ENCODE measurements at places on chromosomes 2 and 18.

- peak; percentile 87 for DNase-seq
Observed at GRCh38 chr2:240640939-240641338, 15.7 kb downstream of the GPR35 start.

- DNase-seq: no peak
Observed at GRCh38 chr2:199819746-199820145, 31.2 kb downstream of the FTCDNL1 start.

DNA sequence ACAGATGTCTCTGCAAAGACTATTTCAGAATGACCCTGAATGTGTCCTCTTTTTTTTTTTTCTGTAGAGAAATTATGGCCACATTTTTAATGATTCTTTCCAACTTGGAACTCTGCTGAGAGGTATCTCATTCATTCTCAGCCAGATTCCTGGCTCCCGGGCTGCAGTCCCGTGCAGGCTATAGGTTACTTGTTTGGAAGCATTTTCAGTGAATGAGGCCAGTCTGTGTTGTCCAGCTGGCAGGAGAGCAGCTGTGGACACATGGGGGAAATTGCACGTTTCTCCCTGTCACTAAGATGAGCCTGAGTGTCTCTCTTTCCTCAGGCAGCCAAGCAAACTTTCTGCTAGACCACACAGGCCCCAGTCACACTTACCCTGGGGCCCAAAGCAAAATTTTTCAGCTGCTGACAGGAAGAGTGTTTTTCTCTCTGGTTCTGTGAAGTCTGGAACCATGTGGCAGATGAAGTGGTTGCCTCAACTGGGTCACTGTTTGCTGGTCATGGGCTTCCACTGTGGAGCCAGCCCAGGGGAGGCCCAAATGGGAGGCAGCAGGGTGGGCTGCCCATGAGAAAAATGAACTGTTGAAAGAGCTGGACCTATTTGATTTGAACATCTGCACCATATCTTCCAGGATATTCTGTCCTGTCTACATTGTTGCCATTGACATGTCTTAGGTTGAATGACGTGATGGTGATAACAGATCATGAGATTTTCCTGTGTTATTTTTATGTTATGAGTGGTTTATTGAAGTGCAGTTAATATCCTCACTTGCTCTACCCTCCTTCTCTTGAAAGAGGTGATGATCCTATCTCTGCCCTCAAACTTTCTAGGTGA, 431.2 kb downstream of the LPIN1 start:
- no peak for DNase-seq

GRCh38 chr2:46074501-46074900, 222.7 kb upstream of the EPAS1 start:
- no peak for DNase-seq

DNA sequence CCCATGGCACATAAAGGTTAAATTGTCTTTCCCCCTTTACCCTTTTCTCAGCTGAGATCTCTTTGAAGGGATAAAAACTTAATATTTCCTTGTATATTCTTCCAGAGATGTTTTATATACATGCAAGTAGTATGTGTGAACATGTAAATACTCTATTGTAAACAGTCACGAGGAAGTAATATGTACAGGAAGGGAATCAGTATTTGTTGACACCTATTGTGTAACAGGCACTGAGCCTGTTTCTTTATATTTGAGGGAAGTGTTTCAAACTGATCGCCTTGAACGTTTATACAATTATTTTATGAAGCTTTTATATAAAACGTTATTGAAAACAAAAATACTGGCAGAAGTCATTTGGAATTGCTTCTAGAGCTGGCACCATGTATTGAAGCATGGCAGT, 13.2 kb downstream of the RALBP1 start:
- no peak for DNase-seq

- no peak for DNase-seq
Observed at GRCh38 chr2:196284144-196284844, 112.9 kb upstream of the STK17B start.

GRCh38 chr18:76401498-76401897, 93.5 kb downstream of the ZNF516 start:
- DNase-seq: no peak

- DNase-seq: no peak
Observed at GRCh38 chr2:196743165-196743564, 56.3 kb downstream of the GTF3C3 start.

- no peak for DNase-seq
Observed at GRCh38 chr2:149741646-149742045, 154.1 kb upstream of the MMADHC start.

GRCh38 chr2:209917154-209917771, 85.2 kb upstream of the RPE start:
- DNase-seq: no peak

DNA sequence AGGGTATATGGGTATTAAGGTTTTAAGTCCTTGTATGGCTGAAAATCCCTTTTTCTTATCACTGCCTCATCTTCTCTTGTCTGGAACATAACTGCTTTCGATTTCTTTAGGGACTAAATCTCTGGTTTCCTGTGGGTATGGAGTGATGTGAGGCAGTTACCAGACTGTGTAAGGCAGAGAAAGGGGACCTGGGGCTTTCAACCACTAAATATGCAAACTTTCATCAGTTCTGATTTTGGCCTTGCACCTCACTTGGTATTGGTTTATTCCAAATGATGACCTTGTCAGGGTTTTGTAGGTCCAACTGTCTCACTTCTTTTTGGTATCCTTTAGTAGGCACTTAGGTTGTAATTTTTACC, 9.3 kb downstream of the MAP4K4 start:
- no peak for DNase-seq

Data from suppressor macrophage treated with lipopolysaccharide for 1 hour (primary cell).